ENCODE measurements at places on chromosomes 2 and 18.

DNA sequence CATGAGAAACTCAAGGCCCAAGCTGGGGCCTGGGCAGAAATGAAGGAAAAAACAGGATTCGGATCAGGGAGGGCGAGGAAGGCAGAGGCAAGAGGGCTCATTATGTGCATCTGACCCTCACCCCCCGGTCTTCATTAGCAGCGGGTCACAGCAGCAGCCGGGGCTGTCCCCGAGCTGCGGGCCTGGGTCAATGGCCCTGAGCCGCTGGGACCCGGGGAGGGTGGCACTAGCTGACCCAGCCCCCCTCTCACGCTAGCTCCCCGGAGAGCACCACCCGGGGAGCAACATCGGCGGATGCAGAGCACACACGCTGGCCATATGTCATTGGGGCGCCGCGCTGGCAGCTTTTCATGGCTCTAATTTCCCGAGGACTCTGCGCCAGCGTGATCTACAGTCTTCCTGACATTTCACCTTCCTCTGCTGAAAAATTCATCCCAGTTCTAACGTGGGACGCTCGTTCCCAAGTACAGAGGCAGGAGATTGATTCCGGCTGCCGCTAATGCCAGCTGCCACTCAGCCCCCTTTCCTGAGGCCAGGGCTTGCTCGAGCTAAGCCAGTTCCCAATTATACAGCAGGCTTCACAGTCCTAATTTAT lies 63.7 kb downstream of the EIPR1 start:
- no peak for DNase-seq

- DNase-seq = no peak
These were observed 81.7 kb downstream of the MGAT5 start for GRCh38 chr2:134335601-134336000.

GRCh38 chr18:35410561-35410960 lies 33.4 kb upstream of the ZNF396 start:
- no peak for DNase-seq

DNA sequence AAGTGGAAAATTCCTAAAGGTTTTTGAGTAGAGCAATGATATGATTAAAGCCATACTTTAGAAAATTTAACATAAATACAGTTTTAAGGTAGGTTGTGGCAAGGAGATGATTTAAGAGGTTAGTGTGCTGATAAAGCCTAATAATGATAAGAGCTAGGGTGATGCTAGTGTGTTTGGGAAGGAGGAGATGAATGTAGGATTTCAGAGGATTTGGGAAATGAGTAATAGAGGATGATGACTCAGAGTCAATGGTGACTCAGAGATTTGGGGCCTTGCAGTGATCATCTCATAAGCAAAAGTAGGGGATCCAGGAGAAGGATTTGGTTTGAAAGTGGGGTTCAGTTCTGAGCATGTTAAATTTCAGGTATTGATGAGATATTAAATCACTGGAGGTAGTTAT lies 23.3 kb downstream of the STAMBP start:
- DNase-seq = peak; percentile 81

DNA sequence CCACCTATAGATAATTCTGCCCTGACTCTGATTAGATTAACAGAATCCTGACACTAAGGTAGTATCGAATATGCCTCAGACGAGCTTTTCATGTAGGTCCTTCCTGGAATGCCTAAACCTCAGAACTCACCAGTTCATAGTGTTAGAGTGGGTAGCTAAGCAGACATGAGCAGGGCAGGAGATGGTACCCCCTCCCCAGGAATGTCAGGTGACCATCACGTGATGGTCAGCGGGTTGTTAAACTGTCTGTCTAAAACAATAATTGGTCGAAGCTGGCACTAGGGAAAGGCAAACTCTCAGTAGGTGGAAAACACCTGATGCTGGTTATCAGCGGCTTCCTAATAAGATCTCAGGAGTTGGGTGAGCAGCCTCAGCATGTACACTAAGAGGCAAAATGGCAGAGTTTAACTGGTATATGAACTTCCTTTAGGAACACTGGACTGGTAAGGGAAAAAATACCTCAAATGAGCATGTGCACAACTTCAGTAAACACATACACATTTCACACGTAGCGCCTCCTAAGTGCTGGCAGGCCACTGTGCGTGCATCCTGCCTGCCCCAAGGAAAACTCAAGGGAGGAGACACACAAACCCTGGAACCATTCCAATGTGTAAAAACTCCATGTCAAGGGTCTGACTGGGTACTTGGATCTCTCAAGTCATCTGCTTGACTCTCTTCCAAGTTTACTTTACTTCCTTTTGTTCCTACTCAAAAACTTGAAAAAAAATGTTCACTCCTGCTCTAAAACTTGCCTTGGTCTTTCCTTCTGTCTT lies 339.5 kb downstream of the GULP1 start:
- DNase-seq = no peak

GRCh38 chr2:158403237-158403636 lies 53.3 kb downstream of the CCDC148 start:
- DNase-seq = no peak

- DNase-seq = no peak
These were observed 91.1 kb upstream of the NOL4 start for GRCh38 chr18:34315591-34316352.

GRCh38 chr2:207046724-207047123 lies 107.4 kb downstream of the CPO start:
- DNase-seq = peak; percentile 38

GRCh38 chr2:151297882-151298281 lies 8.4 kb upstream of the NMI start:
- no peak for DNase-seq

GRCh38 chr2:143139835-143140393 lies 10.7 kb downstream of the ARHGAP15 start:
- DNase-seq = no peak

- DNase-seq = no peak
These were observed 809.0 kb upstream of the FAM98A start for GRCh38 chr2:34408100-34408499.

DNA sequence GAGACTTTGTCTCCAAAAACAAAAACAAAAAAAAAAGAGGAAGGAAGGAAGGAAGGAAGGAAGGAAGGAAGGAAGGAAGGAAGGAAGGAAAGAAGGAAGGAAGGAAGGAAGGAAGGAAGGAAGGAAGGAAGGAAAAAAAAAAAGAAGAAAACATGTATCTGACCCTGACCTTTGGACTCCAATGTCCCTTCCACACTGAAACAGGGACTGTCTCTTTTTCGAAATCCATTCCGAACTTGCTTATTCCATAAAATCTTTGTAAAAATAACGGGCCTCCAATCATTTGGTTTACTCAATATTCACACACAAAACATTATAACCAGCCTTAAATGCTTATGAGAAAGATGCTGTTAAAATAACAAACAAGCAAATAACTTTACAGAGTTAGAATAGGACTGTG lies 225.7 kb downstream of the TCF4 start:
- no peak for DNase-seq

DNA sequence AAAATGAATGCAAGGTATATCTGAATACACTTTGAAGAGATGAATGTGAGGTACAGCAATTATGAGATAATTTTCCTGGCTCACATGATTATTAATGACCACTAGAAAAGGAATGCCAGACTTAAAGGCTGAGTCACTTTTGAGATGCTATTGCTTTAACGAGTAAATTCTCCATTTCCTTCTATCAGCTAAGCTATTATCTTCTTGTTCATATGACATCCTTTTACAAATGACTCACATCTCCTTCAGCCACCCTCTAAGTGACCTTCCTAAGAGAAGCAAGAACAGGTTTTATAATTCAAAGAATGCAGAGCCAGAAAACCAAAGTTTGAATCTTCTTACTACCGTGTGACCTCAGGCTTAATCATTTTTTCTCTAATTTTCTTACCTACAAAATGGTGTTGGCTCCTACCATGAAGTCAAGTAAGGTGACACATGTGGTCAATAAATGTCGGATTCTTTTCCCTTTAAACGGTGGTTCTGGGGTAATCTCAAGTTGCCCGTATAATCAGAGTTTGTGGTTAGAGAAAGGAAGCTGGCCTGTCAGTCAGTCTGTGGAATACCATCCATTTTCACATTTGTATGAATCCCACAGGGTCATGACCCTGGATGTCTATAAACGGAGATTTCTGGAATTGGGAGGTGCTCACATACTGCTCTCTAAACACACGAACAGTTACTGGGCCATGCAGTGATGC lies 184.0 kb upstream of the PID1 start:
- peak; percentile 91 for DNase-seq

GRCh38 chr2:158128168-158128973 lies 26.7 kb downstream of the UPP2 start:
- DNase-seq = no peak

GRCh38 chr2:38190542-38191218 lies 114.7 kb upstream of the CYP1B1 start:
- peak; percentile 95 for DNase-seq

DNA sequence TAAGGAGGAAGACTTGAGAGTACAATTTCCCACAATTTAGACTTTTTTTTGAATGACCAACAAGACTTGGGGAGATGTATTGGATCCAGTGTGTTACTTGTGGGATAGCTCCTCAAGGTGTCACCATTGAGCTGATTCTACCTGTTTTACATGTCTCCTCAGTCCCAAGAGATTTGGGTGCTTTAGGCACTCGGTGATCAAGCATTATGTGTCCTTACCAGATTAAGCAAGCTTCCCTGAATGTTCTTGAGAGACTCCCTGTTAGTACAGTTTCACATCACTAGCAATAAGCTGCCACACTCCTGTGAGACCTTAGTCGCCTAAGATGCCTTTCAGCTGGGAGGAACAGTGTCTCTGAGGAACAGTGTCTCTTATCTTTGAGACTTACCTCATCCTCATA lies 384.3 kb upstream of the SYT4 start:
- peak; percentile 74 for DNase-seq

DNA sequence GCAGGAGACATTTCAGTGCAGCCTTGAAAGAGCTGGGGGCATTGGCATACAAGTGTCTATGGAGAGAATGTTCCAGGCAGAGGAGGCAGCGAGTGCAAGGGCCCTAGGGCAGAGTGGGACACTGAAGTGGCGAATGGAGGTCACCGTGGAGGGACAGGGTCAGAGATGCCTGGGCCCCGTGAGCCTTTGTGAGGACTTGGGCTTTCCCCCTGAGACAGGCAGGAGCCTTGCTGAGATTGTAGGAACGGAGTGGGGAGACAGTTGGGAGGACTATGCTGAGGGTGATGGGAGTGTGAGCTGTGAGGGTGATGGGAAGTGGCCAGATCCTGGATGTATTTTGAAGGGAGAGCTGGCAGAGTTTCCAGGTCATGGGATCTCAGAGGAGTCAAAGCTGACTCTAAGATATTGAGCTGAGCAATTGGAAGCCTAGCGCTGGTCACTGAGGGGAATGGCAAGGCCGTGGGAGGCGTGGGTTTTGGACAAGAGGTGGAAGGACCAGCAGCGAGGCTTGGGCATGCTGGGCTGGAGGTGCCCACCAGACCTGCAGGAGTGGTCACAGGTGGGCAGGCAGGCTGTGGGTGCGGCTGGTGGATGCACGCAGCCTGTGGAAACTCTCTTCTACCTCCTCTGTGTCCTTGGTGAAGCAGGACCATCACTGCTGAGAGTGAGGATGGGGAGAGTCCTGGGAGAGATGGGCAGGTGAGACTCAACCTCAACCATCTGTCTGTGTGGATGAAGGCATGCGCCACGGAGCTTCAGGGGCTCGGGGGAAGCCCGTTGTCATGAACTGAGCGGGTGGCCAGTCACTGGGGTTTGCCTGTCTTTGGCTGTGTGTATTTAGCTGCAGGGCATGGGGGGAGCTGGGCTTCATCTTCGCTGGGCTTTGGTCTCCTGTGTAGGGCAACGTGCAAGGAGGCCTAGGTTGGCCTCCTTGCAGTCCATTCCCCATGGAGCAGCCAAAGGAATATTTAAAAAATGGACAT lies 241.2 kb upstream of the HS6ST1 start:
- DNase-seq = no peak
